Hepatic stellate cell (primary cell): ENCODE measurements at places on chromosomes 7 and 10.

GRCh38 chr7:12567015-12567414 is 3.5 kb upstream of the SCIN start:
- no peak for DNase-seq

DNA sequence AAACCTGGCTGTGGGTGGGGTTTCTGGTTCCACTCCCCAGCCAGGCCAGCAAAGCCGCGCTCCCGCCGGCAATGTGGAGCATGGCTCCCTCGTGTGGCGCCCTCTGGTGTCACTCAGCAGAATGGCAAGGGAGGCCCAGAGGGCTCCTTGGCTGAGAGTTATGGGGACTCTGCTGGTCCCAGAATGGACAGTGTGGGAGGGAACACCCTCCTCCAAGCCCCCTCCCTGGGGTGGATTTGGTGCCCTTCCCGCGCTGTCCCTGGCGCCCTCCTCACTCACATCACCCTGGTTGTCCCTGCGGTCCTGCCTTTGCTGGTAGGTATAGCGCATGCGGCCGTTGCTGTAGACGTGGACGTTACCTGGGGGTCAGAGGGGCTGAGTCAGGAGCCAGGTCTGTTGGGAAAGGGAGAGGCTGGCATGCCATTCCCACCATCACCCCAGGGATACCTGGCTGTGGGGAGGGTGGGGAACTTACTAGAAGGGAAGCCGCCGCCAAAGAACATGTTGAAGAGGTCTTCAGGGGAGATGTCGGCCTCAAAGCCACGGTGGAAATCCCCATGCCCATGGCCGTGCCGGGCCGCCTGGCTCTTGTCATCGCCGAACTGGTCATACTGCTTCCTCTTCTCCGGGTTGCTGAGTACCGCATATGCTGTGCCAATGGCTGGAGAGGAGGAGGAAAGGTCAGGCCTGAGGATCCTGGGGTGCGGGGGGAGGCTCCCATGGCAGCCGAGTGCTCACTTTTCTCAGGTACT is 14.0 kb downstream of the DNAJB12 start:
- DNase-seq = no peak

DNA sequence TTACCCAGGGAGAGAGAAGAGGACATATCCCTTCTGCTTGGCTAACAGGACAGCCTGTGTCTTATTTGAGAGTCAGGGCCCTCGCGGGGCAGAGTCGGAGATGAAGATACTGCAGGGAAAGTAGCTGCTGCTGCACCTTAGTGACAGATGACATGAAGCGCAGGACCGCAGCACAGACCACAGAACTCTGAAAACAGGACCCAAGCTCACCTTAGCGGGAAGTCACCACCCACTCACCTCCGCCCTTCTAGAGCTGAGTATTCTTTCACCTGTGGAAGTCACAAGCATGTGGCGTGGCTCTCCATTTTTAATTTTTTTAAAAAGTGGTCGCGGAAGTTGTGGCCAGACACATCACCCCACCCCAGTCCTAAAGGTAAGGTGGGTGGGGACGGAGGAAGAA is 191.4 kb downstream of the FAM107B start:
- DNase-seq = no peak

- no peak for DNase-seq
Measured at GRCh38 chr7:21504021-21504420, 38.8 kb upstream of the DNAH11 start.

DNA sequence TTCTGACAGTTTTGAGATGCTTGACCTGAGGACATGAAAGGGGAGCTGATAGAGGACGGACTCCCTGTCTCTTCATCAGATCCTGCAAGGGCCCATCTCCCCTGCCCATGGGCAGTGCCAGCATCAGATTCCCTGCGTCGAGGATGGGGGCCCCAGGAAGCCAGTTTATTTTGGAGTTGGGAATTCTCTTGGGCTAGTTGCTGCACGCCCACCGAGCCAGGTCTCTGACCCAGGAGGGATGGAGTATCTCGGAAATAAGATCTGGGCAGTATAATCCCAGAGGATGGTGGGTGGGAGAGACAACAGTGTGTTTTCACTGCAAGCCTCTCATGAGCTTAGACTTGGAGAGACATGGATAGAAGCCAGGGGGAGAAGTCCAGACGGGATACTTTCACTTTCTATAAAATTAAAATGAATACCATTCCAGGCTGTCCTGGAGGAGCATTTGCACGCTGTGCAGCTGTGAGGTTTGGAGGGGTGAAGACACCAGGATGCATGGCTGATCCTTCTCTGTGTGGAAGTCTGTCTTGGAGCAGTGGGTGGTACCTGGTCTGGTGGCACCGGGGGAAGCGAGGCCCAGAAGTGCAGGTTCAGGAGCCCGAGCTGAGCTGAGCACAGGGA is 25.8 kb downstream of the DOCK1 start:
- peak; percentile 77 for DNase-seq

GRCh38 chr10:6383096-6383812 is 180.5 kb downstream of the PFKFB3 start:
- DNase-seq = peak; percentile 21
